ENCODE measurements at places on chromosomes 6 and 20.
A peak's percentile ranks its signal among the peaks of the same experiment; 100 is the strongest.

DNA sequence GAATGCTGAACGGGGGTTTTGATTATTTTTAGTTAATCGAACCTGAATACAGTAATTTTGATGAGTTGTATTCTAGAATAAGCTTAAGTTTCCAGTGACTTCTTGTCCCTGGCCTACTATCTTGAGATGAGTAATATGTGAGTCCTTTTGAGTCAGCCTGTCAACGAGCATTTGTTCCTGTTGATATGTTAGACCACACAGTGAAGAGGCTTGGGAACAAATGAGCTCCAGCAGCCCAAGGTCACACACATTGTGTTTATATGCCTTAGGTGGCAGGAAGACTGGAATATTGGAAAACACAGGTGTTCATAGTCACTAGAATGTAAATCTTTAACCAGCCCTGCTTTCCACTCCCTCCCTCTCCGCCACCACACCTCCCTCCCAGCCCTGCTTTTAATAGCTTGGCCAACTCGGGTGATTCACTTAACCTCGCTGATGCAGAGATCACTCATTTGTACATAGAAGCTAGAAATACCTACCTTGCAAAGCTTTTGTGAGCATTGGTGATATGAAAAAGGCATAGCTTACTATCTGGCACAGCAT, 9.1 kb downstream of the SMPDL3A start:
- DNase-seq, result no peak

- no peak for DNase-seq
Measured at GRCh38 chr6:45487645-45488044, 109.9 kb upstream of the SUPT3H start.

- DNase-seq, result no peak
Measured at GRCh38 chr6:107156617-107157016, 41.3 kb upstream of the BEND3 start.

DNA sequence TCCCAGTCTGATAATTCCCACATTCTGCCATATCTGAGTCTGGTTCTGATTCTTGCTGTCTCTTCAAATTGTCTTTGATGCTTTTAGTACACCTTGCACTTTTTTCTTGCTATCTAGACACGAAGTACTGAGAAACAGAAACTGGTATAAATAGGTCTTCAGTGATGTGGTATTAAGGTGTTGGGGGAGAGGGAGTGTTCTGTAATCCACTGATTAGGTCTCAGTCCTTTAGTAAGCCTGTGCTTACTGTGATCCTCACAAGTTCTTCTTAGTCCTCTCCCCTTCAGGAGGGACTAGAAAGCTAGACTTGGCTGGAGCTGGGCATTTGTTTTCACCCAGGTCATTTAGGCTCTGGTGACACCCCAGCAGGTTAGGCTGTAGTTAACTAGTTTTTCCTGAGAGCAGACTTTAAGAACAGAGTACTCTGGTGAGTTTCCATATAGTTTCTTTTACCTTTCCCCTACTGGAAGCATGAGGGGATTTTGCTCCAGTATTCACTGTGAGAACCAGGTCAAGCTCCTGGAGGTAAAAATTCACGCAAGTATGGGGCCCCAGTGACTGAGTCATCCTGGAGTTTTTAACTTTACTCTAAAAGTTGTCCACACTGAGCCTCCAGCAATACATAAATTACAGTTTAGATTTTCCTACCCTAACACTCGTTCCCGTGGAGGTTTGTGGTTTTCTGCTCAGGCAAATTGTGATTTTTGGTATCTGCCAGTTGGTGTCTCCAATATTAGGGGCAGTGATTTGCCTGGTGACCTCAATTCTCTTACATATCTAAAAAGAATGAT, 154.6 kb downstream of the CDKAL1 start:
- DNase-seq, result no peak

- DNase-seq, result no peak
Measured at GRCh38 chr6:3421791-3422434, 34.9 kb downstream of the SLC22A23 start.

- no peak for DNase-seq
Measured at GRCh38 chr6:118889163-118889562, 4.8 kb upstream of the ASF1A start.

DNA sequence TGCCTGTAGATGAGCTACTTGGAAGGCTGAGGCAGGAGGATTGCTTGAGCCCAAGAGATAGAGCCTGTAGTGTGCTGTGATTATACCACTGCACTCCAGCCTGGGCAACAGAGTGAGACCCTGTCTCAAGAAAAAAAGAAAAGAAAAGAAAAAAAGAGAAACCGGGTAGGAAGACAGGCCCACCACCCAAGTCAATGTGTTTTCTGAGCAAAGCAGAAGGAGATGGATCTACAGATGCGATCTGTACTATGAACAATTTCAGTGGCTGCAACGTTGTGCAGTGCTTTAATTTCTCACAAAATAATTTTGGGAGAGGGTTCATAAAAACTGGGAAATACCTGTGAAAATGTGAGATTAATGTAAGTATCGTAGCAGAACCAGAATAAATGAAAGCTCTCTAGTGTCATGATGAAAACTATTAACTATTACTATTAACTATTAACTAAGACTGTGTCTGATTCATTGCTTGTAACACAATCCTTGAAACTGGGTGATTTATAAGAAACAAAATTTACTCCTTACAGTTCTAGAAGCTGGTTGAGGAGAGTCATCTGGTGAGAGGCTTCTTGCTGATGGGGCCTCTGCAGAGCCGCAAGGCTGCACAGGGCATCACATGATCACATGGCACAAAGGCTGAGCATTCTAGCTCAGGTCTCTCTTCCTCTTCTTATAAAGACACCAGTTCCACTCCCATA, 233.1 kb upstream of the ZNF217 start:
- DNase-seq, result no peak

GRCh38 chr6:154478021-154478700, 32.3 kb downstream of the CNKSR3 start:
- no peak for DNase-seq

DNA sequence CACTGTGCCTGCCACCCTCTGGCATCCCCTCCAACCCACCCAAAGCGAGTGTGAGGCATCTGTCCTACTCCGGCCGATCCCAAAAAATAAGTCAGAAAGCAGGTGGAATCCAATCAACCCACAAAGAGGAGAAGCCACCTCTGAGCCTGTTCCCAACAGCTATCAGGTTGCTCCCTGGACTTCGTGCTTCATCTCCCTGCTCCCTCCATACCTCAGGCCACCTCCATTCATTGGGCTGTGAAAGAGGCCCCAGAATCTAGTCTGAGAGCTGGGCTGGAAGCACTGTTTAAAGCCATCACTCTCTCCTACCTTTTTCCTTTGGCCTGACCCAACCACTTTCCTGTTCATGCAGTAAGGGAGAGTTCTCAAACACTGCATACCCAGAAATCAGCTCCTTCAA, 106.1 kb downstream of the ZMYND8 start:
- no peak for DNase-seq

DNA sequence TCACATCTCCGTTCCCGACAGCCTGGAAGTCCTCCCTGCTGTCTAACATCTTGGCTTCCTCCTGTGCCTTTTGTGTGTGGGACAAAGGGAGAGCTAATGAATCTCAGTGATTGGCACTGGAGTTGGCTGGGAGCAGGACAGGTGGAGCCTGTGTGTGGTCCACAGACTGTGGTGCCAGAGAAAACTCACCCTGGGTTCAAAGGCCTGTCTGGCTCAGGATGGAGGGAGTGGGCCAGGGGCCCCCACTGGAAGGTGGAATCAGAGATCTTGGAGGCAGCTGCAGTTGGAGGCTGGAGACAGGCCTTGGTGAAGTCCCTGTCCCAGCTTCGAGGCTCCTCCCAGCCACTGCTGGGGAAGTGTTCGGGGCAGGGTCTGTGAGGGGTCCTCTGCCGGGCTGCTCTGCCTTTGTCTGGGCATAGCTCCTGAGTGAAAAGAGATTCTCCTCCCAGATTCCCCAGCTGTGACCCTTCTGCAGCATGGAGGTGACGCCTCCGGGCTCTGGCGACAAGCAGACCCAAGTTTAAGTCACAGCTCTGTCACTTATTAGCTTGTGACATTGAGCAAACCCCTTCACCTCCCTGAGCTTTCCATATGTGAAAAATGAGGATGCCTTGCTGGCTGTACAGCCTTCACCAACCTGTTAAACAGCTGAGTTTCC, 13.9 kb upstream of the ITPR3 start:
- no peak for DNase-seq

DNA sequence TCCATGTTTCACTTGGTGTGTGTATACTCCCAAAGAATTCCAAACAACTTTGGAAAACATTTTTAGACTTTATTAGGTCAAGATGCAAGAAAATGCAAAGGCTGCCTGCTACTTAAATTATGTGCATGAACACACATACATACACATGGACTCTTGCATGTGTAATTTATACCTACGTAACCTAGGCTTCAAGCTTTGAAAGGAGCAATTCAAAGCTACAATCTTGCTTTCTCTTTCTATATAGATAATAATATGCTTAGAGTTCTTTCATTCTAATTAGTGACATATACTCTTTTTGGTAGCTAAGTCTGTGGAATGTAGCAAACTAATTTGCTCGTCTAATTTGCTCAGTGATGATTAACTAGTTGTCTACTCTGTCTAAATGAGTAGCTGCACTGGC, 146.5 kb downstream of the EPHA7 start:
- DNase-seq, result no peak

GRCh38 chr20:63056236-63057170, 49.7 kb upstream of the BHLHE23 start:
- peak; percentile 17 for DNase-seq

DNA sequence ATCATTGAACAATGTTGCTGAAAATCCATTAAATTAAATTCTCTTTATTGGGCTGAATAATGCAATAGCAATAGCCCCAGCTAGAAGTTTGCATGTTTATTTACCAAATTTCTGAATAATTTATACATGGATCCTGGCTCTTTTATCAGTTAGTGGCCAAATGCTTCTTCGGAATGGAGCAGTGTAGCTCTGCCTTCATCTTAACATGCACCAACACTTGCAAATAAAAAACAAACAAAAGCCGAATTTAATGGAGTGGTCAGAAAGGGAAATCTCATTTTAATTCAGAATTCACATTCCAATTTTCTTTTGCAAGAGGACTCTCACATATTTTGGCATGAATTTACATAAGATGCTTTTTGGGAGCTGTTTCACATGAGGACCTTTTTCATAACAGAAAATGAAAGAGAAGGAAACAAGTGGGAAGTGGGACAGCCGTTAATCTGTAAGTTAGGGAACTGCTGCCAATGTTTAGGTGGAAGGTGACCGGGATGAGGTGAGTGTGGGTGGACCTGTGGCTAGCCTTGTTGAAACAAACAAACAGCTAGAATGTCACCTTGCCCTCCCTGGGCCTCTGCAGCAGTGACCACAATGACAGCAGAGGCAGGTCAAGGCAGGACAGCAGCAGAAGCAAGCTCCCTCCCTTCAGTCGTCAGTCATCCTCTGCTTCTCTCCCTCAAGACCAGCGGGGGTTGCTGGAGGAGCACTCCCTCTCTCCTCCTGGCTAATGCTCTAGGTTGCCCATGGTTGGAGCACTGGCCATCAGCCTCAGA, 73.2 kb downstream of the INSM1 start:
- no peak for DNase-seq

GRCh38 chr20:9402141-9402540, 112.2 kb upstream of the LAMP5 start:
- no peak for DNase-seq

DNA sequence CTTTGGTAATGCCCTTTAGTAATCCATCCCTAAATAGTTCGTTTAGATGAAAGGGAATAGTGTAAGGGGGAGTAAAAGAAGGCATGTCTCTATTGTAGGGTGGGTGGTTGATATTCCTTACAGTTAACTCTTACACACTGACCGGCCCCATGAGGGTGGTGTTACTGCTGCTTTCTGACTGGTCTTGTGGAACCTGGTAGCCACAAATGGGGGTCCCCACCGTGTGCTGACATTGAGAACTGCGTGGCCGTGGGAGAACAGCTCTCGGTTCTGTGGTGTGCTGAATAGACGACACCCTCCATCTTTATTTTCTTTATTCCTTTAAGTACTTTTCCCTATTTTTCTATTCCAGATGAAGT, 19.3 kb downstream of the MRAP2 start:
- DNase-seq, result no peak

DNA sequence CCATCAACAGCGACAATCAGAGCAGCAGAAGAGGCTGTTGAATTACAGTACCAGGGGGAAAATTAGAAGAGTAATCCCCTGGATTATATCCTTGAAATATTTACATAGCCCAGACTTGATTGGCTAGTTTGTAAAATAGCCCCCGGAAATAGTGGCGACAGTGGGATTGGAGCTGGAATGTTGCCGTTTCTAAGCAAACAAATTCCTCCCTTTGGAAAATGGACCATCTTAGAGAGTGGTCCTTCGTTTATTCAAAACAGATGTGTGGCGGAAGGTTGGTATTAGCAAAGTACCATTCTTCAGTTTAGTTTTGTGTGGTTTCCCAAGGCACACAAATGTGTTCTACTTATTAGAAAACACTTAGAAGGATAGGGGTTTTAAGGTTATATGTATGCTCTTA, 4.5 kb upstream of the EPB41L2 start:
- DNase-seq, result no peak

All from stimulated activated CD8-positive, alpha-beta memory T cell treated with anti-CD3 and anti-CD28 coated beads, Interleukin-4, amount 100 ng/mL, for 4 hours (primary cell).